ENCODE measurements at places on chromosomes 1 and 21. TPM values are rescaled to one million over a fixed set of nuclear protein-coding genes. Genes with fewer than 3 reads are reported as not detected.

The PODN gene
- total RNA-seq, result not detected

DNA sequence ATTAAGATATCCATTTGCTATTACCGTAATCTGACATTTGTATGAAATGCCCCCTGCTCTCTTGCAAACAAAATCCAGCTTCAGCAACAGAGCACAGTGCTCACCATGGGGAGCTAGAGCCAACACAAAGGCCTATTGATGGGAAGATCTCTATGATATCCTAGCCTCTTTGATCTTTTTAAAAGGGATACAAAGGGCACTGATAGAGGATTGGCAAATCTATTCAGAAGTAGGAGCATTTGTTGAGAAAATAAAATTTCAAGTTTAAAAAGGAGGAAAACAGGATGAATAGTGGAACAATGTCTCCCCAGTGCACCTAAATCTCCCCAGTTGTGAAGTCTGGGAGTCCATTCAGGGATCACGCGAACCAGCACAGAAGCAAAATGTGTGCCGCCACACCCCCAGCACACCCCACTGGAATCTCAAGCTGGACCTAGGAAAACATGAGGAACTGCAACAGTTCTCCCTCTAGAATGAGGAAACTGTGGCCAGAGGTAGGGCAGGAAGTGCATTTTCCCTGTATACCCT is 32.2 kb downstream of the MRAP start:
- no peak for DNase-seq

- no peak for DNase-seq
Measured at GRCh38 chr1:92832537-92833114, 786 bp downstream of the RPL5 start.

- DNase-seq, result no peak
Measured at GRCh38 chr1:59230622-59231021, 66.3 kb upstream of the FGGY start.

GRCh38 chr21:40563900-40564299 is 283.1 kb downstream of the DSCAM start:
- DNase-seq, result no peak

- DNase-seq, result no peak
Measured at GRCh38 chr1:118556936-118557335, 371.9 kb upstream of the SPAG17 start.

The SPRR5 gene
- total RNA-seq, result not detected

DNA sequence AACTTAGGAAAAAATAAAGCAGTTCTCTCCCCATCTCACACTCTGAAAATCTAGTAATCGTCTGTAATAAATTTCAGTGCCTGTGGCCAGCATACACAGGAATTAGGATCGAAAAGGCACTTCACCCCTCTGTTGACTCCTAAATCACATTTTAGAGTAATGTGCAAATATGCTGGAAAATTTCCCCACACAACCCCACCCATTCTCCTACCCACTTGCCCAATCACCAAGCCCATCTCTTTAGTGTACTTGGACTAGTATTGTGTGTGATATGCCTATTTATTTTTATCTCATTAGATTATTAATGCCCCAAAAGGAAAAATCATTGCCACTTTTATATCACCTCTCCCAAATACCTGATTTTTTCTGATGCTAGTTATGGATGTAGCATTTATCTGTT is 323.3 kb downstream of the ASTN1 start:
- DNase-seq, result no peak

DNA sequence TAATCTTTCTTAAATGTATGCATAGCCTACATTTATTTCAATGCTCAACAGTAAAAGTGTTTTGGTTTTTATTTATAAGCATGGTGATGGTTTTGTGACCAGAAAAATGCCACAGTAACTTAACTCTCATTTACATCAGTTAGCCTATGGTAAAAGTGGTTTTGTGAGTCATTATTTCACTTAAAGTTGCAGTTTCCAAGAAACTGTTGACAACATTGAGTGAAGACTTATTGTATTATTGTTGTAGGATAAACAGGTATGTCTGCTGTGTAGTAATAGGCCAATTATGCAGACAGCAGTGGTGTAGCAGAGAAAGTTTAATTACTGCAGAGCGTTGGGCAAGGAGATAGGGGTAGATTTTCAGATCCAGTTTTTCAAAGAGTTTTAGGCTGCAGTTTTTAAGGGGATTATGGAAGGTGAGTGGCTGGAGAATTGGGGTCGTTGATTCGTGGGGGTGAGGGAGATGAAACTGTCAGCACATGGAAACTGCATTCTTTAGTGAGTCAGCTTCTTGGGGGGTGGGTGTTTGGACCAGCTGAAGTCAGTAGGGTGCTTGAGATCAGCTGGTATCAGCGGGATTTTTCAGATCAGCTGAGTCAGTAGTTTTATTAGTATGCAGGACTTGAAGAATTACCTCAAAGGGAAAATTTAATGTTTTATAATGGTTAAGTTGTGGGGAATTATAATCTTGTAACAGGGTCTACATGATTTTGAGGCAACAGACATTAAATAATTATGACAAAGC is 168.7 kb upstream of the FMN2 start:
- DNase-seq, result no peak

GRCh38 chr21:34736116-34736874 is 67.5 kb downstream of the CLIC6 start:
- DNase-seq, result no peak

- no peak for DNase-seq
Measured at GRCh38 chr1:197252973-197253372, 15.1 kb upstream of the CRB1 start.

DNA sequence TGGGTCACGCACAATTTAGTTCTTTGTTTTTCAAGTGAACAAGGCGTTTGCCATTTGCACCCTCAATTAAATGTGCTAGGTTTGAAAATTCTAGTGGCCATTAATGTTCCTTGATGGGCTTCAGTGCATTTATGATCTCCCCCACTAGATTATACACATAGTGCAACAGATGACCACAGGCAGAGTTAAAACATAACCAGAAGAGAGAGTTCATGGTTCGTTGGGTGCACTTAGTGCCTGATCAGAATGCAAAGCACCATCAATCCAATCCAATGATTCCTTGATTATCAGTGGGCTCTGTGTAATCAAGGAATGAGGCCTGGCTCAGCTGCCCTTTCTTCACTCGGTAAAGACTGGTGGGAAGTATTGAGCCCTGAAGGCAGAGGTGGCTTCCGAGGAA is 334.5 kb downstream of the PRDM2 start:
- no peak for DNase-seq

- DNase-seq, result peak; percentile 12
Measured at GRCh38 chr1:225695578-225696337, 42.8 kb upstream of the ENAH start.

The C1orf87 gene
- not detected for total RNA-seq

GRCh38 chr1:8516278-8516777 is 198.4 kb downstream of the SLC45A1 start:
- no peak for DNase-seq

The MTMR11 gene
- 7.6 TPM for total RNA-seq

The HAX1 gene
- 111 TPM for total RNA-seq

The CACNA1S gene
- total RNA-seq, result 0.17 TPM

The CRYBG2 gene
- not detected for total RNA-seq

DNA sequence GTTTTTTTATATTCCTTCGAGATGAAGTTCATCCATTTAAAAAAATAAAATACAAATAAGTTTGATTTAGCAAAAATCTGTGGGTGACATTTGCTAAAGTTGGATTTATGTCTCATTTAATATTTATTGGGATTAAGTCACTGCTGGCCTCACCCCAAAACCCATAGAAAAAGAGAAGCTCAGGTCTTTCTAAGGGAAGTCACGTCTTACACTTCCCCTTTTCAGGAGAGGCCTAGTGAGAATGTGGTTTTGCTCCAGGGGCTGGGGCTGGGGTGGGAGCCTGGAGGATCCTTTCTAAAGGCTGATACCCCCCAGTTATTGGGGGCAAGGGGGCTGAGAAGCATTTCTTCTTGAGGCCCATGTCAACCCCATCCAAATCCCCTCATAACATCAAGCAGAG is 300.3 kb downstream of the DSCAM start:
- no peak for DNase-seq

GRCh38 chr1:151311589-151312331 is 15.5 kb downstream of the PI4KB start:
- DNase-seq, result peak; percentile 99

DNA sequence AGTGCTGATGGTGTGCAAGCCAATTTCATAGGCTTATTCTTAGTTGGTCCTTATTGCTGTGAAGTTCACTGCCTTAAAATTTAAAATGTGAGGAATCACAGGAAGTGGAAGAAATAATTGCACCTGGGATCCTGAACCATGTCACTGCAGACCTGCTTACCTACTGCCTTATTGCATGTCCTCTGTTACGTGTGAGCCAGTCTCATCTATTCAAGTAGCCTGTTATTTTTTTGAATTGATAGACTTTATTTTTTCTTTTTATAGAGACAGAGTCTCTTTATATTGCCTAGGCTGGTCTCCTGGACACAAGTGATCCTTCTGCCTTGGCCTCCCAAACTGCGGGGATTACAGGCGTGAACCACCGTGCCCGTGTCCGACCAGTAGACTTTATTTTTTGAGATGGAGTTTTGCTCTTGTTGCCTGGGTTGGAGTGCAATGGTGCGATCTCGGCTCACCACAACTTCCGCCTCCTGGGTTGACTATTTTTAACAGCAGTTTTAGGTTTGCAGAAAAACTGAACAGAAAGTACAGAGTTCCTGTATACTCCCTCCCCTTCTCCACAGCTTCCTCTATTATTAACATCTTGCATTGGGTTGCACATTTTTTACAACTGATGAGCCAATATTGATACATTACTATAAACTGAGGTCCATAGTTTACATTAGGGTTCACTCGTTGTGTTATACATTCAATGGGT is 14.0 kb upstream of the DISC1 start:
- no peak for DNase-seq

The CYP4Z1 gene
- not detected for total RNA-seq

GRCh38 chr1:24317956-24318614 is 1.1 kb upstream of the GRHL3 start:
- DNase-seq, result peak; percentile 37

DNA sequence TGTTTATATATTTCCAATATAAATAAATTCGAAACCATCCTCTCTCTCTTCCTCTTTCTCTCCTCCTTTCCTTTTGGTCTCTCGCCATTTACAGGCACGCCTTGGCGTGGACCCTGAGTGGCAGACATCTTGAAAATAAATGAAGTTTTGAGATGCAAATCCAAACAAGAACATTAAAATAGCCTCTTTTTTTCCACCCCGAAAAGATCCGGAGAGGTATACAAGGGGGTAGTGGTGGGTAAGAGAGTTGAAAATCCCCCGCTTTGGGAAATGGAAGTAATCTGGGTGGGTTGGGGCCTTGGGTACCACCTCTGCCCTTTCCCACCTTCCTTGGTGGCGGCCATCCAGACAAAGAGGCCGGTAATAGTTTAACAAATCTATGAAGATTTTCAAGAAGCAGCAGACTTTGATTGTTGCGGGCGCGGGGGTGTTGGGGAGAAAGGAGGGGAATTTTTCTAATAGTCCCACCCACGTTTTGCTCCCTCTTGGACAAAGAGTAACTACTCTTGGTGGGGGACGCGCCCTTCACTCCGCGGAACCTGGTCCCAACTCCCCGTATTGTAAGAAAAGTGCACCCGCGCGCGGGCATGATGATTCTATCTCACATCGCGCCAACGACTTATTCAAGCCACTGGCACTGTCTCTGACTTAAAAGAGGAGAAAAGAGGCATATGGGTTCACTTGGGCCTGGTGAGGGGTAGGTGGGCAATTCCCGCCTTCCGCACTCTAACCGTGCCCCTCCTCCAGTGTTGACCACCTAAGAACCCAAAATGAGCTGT is 4.0 kb upstream of the FOXD3 start:
- no peak for DNase-seq

GRCh38 chr1:9004700-9005394 is 21.4 kb downstream of the SLC2A7 start:
- peak; percentile 64 for DNase-seq

DNA sequence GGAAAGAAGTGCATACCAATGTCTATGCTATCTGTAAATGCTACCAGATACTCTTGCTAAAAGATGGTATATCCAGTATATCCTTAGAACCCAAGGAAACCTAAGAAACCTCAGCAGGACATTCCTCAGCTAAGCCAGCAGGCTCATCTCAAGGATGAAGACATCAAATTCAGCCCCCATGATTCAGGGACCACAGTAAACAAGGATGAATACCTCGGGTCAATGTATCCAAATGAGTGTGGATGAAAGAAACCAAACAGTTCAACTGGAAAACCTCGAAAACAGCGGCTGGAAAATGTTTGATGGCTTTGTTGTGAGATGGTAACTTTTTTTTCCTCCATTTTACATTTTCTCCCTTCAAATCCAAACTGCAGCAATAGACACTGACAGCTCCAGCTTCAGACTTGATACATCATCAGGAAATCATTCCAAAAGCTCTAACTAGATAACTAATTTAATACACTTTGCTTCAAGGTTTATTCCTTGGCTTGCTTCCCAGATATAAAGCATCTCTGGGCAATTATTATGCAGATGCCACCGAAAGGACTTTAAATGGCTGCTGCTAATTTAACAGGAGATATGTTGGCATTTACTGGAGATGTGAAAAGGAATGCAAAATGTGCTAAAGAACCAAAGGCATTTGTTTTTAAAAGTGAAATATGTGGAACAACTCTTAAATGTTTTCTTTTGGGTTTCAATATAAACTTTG is 73.6 kb downstream of the SMYD2 start:
- peak; percentile 34 for DNase-seq

GRCh38 chr1:35377555-35377954 is 109.0 kb downstream of the ZMYM4 start:
- DNase-seq, result peak; percentile 53

DNA sequence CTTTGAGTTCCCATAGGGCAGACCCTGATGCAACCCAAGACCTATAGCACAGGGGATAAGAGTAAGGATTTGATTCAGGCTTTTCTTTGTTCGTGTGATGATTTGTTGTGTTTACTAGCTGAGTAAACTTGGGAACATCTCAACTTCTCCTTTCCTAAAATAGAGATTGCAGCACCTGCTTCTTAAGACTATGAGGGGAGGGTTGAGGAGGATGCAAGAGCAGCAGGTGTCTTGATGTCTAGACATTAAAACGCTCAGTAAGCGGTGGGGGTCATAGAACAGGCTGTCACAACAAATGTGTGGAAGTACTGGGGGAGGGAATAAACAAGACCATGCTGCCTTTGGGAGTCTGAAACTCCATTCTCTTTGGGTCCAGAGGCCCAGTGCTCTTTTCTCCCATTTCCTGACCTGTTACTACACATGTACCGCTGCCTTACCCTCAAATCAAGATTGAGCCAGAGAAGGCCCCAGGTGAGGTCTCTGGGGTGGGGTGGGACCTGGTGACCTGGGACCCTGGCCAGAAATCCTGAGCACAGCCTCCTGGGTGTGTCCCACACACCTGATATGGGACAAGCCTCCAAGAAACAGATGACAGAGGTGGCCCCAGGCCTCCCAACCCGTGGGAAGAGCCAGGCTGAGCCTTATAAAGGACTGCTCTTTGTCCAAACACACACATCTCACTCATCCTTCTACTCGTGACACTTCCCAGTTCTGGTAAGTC is at the start of gene S100A7A:
S100A7A (plus strand) TSS at position 671 of the 721 bp plus-strand sequence. CDS start 1,563 bp downstream, outside the sequence.
- DNase-seq, result no peak

GRCh38 chr1:37479255-37480124 is 5.1 kb downstream of the ZC3H12A start:
- DNase-seq, result peak; percentile 89
